ENCODE measurements at places on chromosomes 12 and 14. TPM values are rescaled to one million over a fixed set of nuclear protein-coding genes. Genes with fewer than 3 reads are reported as not detected.

DNA sequence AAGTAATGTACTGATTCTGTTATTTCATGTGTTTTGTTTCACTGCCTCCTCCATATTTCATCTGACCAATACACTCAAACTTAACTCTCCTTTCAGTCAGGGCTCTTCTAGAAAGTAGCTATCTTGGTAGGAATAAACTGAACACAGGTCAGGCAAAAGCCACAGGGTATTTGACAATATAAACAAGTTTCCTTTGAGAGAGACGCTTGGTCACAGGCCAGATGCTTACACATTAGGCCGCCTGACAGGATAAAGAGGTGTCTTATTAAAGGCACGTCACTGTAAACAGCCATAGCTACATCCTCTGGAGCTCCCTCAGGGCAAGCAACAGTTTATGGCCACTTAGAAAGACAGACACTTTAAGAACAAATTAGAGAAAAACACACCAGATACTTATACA is 607.5 kb downstream of the SLC6A15 start:
- no peak for DNase-seq

DNA sequence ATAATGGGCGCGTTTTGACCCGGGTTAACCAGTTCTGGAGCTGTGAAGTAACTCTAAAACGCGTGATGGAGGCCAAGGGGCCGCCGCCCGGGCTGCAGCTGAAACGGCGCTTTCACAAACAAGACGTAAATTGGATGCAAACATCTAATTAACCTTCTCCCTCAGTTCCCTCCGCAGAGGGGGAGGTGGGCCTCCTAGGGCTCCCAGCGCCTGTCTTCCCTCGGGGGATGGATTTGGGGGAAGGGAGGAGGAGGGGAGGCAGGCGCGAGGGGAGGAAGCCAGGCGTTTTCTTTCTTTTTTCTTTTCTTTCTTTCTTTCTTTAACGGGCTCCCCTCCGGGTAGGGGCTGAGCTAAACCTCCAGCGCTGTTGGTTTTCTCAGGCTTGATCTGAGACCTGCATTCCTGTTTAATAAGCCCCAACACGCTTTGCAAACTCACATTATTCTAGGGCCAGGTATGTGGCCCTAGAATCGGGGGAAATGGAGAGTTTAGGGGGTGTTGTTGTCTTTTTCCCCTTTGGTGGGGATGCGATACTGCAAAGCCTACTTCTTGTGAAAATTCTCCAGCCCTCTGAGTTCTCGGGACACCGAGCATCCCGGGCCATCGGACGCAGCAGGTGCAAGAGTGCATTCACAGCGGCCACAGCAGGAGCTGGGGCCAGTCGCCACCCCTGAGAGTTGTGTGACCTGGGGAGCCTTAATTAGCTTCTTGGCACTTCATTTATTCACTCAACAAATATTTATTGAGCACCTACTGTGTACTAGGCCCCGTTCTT is 43.6 kb upstream of the LHX5 start:
- DNase-seq = no peak

- no peak for DNase-seq
Observed at GRCh38 chr12:89618113-89618862, 90.3 kb downstream of the ATP2B1 start.

GRCh38 chr12:13084898-13085640 is 18.4 kb downstream of the GSG1 start:
- no peak for DNase-seq

DNA sequence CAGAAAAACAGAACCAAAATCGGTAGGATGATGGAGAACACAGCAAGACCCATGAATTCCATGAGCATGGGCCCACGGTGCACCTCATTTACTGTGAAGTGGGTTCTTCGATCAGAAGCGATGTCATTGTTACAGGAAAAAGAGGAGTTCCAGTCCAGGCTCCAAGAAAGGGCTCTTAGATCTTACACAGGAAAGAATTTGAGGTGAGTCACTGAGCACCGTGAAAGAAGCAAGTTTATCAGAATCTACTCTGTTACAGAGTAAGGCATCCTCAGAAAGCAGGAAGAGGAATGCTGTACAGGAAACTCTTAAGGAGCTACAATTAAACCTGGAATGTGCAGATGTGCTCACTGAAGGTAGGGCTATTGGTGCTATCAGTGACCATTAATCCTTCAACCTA is 11.6 kb upstream of the CHFR start:
- DNase-seq = no peak

GRCh38 chr14:99862136-99862535 is 68.9 kb downstream of the EML1 start:
- no peak for DNase-seq

DNA sequence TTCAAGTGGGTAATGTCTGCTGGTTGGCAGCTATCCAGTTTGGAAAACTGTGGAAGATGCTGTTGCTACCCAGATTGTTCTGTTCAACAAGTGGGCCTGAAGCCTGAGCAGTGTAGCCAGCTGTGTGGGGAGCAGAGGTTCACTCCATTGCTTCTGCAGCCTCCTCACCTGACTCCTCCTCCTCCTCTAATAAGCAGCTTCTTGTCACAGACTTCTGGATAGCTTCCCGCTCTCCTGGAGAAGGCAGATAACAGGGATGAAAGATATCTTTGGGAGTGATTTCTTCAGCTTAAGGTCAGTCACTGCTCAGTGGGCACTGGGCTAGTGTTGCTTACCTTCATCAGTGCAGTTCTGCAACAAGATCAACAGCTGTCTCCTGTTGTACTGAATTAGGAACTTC is 2.0 kb downstream of the POP5 start:
- no peak for DNase-seq

- DNase-seq = peak; percentile 4
Observed at GRCh38 chr12:66900616-66901015, 221.7 kb upstream of the GRIP1 start.

GRCh38 chr12:120367924-120368788 is 808 bp downstream of the MSI1 start:
- DNase-seq = no peak

- DNase-seq = no peak
Observed at GRCh38 chr14:24056800-24057184, 5.0 kb downstream of the CARMIL3 start.

- DNase-seq = no peak
Observed at GRCh38 chr12:50174971-50175715, 8.0 kb upstream of the CERS5 start.

DNA sequence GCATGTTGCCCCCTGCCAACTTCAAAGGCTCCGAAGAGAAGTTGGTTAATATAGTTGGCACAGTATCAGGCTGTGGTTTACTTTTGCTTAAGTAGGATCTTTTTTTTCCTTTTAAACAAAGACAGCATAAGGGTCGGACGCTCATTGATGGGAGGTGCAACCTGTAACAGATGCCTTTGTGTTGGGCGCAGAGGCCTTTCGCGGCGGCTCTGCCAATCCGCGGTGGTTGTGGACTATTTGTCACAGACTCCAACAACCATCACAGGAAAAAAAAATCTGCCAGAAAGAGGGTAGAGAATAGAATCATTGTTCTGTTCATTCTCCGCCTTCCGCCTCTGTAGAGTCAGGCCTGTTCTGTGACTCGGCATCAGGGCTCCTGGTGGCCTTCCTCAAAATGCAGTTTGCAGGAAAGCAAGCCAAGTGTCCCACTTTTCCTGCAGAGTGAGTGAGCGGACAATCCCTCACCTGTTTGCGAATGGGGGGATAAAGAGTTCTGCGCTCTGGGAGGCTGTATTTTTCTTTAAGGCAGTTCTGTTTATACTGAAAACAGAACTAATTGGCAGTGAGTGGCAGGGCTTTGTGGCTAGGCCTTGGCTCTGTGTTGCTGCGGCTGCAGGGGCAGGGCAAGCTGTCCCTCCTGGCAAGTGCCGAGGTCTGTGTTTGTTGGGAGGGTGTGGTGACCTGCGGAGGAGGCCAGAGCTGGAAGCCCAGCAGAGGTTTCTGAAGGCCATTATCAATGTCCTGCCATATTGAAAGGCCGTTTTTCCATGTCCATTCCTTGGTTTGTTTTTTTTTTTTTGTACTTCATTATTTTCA is 83.0 kb upstream of the PIWIL1 start:
- no peak for DNase-seq

DNA sequence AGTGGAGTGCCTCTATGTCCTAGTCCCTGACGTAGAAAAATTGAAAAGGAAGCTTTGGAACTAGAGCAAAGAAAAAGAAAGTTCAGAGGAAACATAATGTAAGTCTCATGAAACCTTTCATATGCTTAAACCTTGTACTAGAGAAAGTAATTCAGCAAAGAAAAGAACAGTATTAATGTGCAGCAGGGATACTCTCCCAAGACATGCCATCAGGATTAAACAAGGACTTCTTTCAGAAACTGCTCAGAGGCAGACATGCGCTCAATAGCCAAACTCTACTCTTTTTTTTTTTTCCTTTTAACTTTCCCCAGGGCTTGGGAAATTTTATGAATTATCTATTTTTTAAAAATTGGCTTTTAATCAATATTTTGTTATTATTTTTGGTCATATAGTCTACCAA is 7.1 kb upstream of the ASB8 start:
- no peak for DNase-seq

DNA sequence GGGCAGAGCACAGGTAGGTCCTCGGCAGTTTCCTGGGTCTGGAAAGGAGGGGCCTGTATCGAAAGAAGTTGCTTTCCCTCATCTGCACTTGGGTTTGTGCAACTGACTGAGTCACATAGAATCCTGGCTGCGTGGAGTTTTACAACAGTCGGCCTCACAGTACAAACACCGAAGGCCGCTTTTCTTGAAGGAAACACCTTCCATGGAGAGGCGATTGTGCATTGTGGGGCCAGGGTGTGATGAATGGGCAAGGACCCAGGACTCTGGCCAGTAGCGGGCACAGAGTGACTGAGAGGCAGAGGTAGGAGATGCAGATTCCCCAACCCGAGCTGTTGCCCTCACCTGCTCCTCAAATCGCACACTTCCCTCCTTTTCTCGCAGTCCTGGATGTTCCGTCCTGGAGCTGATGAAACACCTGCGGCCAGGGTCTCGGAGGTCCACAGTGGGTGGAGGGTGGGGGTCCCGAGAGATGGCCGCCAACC is 7.7 kb downstream of the CCND2 start:
- DNase-seq = no peak

DNA sequence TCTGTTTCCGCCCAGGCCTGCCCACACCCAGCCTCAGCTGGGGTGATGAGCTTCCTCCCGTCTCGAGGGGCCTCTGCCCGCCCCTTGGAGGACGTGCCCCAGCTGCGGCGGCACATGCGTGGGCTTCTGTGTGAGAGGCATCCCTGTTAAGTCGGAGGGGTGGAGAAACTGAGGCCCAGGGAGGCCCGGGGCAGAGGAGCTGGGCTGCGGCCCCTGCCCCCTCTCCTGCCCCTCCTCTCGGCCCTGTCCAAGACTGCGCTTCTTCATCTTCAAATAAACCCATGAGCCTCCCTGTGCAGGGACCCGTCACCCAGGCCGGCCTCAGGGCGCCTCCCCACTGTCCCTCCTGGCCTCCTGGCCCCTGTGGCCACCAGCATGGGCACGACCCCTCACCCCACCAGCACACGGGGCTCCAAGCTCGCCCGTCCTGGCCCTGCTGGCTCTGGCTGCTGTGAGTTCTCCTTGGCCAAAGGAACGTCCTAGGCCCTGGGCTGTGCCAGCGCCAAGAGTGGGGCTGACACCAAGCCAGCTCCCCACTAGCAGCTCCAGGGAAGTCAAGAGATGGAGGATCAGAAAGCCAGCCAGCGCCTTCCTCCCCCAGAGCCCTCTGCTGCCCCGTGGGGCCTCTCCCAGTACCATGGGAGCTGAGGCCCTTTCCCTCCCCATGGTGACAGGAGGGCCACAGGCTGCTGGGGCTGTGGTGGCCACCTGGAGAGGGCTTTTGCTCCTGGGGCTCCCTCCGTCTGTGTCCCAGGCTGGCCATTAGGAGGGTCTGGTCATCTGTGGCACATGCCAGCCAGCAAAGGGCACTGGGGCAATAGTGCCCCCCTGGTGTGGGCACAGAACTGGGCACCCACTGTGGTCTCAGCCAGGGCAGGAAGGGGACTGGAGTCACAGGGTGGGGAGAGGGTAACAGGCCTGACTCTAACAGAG is 180.4 kb downstream of the KIF26A start:
- no peak for DNase-seq

- no peak for DNase-seq
Observed at GRCh38 chr14:96940009-96940408, 142.8 kb downstream of the VRK1 start.

DNA sequence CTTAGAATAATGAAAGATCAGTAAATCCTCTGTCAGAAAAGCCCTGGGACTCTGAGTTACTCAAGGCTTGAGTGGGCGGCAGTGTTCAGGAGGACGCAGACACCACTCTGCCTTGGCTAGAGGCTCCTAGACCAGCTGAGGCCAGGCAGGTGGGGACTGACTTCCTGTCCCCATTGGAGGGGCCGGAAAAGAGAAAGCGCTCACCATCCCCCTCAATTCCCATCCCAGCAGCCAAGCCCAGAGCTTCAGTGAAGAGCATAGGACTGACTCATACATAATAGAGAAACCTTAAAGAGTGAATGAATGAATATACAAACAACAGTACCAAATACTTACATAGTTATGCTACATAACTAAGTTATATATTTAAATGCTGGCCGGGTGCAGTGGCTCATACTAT is 62.0 kb downstream of the PLEKHG7 start:
- no peak for DNase-seq

DNA sequence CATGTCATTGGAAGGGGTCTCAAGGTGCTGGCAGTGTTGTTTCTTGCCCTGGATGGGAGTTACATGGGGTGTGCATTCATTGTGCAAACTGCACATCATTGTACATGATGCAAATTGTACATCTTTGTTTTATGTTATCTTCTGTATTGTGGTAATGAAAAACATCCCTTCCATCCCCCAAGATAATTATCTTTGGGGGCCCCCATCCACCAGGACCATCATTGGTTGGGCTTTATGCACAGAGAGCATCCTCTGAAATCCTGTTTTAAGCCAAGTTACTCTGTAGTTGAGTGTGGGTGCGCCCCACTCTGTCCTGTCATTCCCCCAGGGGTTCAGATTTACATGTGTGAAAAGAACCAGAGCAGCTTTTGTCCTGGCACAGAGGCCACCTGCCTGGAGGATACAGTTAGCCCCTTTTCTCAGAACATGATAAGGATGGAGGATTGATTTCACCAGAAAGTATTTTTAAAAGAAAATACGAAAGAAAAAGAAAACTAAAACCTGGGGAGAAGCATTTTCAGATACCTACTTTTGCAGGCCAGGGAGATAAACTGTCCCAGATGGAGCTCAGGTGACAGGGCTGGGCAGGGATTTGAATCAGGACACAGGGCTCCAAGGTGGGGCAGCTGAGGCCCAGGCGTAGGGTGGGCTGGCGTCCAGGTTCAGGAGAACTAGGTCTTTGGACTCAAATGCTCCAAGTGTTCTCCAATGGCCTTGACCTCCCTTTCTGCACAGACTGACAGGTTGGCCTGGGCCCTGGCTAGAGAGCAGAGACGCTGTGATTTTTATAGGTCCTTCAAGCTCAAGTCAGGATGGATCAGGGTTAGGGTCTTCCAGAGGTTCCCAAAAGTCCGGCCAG is 17.2 kb downstream of the WSCD2 start:
- no peak for DNase-seq

GRCh38 chr14:21248739-21249411 is 20.4 kb downstream of the HNRNPC start:
- no peak for DNase-seq

Gene ANAPC7
- 77.0 TPM for total RNA-seq

Gene GNPTAB
- 262 TPM for total RNA-seq

Gene IL26
- not detected for total RNA-seq

Gene TPPP2
- not detected for total RNA-seq

Gene GPR84
- total RNA-seq = 4.9 TPM

Gene FAM177A1
- total RNA-seq = 131 TPM

Gene SYT10
- total RNA-seq = not detected

Gene MMP19
- 0.88 TPM for total RNA-seq

Gene NRXN3
- not detected for total RNA-seq

Gene INSM2
- not detected for total RNA-seq

Data from natural killer cell (primary cell).